AG09319 (cell line): ENCODE measurements at places on chromosomes 5 and 9.
A peak's percentile ranks its signal among the peaks of the same experiment; 100 is the strongest.

DNA sequence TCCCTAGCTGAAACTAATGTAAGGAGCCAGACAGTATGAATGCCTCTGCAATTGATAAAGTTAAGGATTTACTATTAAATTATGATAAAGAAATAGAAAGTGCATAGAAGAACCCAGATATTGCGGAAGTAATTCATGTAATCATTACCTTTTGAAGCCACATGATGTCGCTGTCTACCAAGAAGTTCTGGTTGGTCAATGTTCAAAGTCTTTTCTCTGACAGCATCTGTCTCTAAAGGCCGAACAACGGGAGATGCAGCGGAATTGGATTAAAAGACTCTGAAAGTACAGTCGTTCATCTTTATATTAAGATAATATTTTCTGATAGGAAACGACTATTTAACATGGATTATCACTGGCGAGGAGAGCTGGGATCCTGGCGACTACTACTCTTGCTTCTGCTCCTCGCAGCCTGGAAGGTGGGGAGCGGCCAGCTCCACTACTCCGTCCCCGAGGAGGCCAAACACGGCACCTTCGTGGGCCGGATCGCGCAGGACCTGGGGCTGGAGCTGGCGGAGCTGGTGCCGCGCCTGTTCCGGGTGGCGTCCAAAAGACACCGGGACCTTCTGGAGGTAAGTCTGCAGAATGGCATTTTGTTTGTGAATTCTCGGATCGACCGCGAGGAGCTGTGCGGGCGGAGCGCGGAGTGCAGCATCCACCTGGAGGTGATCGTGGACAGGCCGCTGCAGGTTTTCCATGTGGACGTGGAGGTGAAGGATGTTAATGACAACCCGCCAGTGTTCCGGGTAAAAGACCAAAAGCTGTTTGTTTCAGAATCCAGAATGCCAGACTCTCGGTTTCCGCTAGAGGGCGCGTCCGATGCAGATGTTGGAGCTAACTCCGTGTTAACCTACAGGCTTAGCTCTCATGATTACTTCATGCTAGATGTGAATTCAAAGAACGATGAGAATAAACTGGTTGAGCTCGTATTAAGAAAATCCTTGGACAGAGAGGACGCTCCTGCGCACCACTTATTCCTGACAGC lies at the start of gene PCDHA8:
Gene PCDHA8, plus strand, starts transcription at position 210 of the 985 bp plus-strand sequence. Its CDS starts 135 bp downstream, at position 345.
- DNase-seq, result no peak

DNA sequence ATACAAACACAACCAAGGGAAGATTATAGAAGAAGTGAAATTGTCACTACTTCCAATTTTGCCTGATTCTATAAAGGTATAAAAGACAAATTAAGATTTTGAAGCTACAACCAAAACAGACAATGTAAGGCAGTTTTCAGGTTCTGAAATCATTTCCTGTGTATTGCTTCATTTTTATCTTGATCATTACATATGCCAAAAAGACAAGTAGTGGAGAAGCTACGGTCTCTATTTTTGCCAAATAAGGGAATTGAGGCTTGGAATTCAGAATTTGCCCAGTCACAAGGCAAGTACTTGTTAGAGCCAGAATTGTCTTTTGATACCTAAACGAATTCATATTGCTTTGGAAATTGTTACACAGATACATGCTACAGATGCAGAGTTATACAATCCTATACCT lies 20.6 kb downstream of the EDIL3 start:
- no peak for DNase-seq

DNA sequence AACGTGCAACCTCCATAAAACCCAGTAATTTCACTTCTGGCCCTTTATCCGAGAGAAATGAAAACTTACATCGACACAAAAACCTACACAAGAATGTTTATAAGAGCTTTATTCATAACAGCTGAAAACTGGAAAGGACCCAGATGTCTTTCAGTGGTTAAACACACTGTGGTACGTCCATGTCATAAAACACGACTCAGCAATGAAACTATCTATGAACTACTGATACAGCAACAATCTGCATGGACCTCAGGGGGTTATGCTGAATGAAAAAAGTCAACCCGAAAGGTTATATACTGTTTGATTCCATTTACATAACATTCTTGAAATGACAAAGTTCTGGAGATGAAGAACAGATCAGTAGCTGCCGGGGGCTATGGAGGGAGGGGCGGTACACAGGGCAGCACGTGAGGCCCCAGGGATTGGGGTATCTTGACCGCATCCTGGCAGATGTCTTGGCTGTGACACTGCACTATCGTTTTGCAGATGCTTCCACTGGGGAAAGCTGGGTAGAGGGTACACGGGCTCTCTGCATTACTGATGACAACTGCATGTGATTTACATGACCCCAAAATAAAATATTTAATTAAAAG lies 4.1 kb downstream of the CCDC127 start:
- no peak for DNase-seq

DNA sequence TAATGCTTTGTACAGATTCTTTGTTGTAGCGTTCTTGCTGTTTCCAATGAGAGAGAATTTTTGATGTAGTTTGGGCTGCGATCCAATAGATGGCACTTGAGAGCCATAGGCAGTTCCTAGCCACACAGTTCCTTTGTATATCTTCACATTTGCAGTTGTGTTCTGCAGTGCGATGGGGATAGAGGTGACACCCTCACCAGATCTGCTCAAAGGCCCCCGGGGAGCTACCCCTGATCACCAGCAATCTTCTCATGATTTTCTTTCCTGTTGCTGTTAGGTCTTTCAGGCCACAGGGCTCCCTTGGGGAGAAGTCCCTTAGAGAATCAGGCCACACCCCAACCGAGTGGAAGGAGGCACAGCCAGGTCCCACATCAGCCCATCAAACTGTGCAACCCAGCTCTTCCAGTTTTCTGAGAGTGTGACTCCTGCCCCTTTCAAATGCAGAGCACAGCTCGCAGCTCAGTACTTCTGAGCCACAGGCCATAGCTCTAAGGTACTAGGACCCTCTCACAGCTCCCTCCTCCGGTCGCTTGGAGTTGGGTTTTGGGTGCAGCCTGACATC lies 353.7 kb downstream of the SLCO4C1 start:
- no peak for DNase-seq

- peak; percentile 56 for DNase-seq
Observed at GRCh38 chr5:108681079-108681921, 66.4 kb upstream of the FER start.

GRCh38 chr5:179297026-179297425 lies 48.2 kb downstream of the ADAMTS2 start:
- no peak for DNase-seq

GRCh38 chr5:673161-673830 lies 19.9 kb downstream of the TPPP start:
- no peak for DNase-seq

DNA sequence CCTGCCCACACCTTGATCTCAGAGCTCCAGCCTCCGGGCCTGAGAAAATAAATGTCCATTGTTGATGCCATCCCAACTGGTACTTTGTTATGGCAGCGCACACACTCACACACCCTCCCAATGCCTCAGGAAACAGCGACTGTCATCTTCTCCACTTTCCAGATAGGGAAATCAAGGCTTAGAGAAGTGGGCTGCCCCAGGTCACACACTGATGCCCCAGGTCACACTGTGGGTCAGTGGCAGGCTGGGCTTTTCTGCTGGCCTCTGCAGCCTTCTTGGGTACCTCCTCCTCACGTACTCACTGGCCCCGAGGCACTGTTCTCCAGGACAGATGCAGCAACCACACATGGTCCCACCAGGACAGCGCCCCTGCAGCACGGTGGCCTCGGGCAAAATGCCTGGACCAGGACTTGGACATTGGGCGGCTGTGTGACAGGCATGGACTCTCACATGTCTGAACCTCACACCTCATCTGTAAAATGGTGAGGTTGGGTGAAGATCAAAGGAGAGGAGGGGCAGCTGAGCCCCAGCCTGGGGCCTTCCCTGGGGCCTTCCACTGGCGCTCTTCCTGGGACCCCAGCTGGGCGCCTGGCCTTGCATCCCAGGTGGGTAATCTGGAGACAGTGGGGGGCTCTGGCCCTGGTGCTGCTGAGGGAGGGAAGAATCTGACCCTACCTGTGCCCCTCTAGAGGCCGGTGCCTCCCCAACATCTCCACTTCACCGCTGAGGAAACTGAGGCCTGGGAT lies 156.0 kb downstream of the COL23A1 start:
- no peak for DNase-seq
